ENCODE measurements at places on chromosomes 1 and 21. TPM values are rescaled to one million over a fixed set of nuclear protein-coding genes. Genes with fewer than 3 reads are reported as not detected.

DNA sequence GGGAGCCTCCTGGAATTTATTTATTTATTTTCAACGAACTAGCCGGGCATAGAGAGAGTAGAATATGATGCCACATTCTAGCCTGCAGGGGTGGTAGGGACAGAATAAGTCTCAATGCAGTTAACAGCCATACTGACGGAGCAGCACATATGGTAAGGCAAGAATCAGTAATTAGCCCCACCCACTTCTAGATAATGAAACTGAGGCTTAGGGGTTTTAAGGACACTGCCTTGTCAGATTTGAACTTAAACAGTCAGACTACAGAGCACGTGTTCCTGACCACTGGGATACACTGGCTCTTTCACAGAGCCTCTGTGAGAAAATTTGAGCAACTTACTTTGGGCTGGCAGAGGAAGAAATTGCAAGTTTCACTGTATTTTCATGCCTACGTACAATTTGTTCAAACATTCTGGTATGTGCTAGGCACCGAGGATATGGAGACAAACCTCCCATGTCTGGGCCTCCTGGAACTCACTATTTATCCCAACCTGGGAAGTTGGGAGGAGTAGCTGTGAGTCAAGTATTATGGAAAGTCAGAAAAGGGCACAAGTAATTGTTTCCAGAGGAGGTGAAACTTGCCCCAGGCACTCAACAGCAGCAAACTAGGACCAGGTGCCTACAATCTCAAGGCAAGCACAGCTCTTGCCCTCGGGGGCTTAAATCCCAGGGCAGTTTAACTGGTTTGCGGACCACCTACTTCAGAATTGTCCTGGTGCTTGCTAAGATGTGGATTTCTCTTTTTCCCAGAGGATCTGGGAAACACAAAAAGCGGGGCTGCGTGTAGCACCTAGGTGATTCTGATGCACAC, 1.6 kb upstream of the CLIC4 start:
- no peak for DNase-seq

- DNase-seq: no peak
Measured at GRCh38 chr1:93853940-93854339, 25.1 kb downstream of the DNTTIP2 start.

DNA sequence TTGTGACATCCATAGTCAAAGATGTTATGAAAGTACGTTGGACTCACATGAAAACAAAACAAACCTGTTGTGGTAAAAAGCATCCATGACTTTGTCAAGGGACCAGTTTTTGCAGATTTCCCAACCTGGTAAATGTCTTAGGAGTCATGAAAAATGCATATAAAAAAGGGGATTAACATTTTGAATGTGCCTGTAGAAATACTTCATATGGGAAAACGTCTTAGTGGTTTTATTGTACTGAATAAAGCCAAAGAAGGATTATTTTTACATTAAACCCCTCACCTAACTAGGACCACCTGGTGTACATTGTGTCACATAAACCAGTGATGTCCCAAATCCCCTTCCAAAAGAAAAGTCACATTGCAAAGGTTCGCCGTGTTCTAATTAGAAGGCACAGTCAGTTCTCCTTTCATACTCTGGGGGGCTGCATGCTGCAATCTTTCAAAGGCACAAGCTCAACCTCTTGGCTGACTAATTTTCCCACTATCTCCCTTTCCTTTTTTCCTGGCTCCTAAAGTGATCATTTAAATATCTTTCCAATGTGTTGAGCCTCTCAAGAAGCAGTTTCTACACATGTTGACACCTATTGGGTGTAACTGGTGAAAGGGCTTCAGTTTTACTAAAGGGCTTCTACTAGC, 119.8 kb upstream of the SPAG17 start:
- no peak for DNase-seq

DNA sequence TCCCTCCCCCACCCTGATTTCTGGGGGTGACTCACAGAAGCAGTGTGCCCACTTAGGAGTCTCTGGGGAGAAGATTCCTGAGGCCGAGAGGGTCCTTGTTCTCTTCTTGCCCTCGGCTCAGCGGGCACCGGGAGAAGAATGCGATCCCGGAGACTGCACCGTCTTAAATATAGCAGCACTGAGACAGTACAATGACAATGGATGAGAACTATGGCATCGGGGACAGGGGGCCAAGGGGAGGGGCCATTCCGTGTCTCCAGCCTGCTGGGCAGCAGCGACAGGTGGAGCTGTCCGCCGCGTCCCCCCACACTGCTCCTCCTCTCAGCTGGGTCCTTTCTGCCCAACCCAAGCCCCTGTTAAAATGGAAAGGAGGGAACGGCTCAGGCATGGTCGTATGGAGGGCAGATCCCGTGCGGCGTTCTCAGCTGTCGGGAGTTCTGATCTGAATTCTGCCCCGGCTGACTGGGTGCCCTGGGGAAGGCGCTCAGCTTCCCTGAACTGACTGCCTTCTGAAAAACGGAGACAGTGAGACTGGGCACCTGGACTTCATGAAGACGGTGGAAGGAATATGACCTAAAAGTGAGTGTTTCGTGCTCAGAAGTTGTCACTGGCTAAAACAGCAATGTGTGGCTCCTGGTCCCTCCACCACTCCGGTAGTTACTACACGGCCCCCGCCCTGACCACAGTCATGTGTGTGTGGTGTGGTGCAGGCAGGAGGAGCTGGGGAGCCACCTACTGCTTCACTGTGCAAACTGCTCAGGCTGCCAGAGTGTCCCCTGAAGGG, at the start of gene MYOM3:
MYOM3 (minus strand) TSS at position 140 of the 784 bp plus-strand sequence. CDS start 3,499 bp downstream, outside the sequence.
- DNase-seq: peak; percentile 72

GRCh38 chr1:106727171-106727570, 329.3 kb upstream of the PRMT6 start:
- no peak for DNase-seq

- no peak for DNase-seq
Measured at GRCh38 chr1:228452194-228453021, 34.8 kb upstream of the RNF187 start.

DNA sequence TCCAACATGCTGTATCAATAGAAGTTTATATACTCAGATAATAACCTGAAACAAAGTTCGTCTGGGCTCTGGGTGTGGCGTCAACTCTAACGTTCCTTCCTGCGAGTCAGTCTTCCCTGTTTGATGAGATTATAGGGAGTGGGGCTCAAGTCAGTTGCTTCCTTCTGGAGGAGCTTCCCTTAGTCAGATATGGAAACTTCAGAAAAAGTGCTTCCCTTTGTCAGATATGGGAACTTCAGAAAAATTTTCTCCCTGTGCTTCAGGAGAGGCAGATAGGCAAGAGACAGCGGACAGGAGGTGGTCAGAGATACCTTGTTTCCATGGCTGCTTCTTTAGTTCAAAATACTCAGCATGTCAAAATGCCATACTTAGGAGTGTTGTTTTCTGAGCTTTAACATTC, 51.1 kb upstream of the PRDX6 start:
- DNase-seq: no peak

DNA sequence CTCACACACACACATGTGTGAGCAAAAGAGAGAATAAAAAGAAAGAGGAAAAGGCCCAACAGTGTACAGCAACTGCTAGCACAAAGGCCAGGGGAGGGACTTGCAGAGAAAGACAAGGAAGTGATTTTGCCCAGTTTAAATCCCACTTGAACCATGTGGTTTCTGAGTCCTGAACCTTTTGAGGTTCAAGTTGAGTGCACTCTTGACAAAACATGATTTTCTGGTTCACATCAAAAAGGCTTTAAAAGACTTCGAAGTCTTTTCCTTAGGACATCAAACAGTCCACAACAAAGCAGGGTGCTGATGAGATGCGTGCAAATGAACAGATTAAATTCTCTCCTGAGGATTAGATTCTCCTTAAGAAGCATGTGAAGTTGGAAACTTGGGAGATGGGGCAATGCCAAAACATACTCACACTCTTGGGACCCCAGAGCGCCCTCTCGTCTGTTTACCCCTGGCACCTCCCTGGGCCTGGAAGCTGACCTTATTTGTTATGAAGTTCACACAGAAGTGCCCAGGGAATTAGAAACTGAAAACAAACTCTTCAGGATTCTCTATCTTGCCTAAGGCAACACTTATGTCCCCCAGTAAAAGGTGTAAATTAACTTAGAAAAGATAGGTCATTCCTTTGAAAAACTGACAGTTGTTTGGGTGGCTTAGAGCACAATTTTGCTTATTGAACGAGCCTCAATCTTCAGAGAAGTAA, 31.5 kb downstream of the RNF220 start:
- DNase-seq: no peak

DNA sequence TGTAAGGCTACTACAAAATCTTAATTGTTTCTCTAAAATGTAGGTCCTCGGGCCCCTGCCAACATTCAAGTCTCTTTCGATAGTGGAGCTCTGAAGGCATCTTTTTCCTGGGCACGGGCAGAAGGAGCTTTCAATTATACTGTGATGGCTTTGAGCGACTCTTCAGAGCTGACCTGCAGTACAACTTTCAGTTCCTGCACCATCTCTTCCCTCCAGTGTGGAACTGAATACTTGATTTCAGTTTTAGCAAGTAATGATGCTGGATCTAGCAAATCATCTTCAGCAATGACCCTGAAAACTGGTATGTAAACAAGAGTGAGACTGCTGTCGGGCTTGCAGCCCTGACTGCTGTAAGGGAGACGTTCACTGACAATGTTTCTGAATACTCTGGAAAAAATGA, 9.6 kb downstream of the FNDC7 start:
- DNase-seq: no peak

DNA sequence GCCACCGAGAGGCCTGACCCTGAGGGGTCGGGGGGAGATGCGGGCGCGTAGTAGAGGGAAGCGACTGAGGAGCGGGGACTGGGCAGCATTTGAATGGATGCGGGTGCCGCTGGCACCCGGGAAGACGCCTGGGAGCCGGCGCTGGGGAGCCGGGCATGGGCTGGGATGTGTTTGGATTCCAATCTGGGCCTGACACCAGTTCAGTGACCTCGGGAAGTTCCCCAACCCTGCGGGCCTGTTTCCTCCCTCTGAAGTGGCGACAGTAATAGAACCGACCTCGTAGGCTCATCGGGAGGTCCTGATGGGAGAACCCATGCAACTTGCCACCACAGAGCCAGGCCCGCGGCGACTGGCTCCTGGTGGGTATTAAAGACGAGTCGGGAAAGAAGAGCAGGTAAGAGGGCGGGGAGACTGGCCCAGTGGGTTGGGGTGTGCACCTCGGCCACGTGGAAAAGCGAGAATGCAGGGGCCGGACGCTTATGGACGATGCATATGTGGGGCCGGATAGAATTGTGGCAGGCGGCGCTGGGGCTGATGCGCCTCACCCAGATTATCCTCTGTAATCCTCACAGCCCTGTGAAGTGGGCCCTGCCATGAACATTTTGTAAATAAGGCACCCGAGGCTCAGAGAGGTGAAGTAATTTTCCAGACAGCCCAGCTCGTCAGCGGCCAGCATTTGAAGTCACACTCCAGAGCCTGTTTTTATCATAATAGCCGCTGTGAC, 105.8 kb downstream of the SLC16A1 start:
- no peak for DNase-seq

DNA sequence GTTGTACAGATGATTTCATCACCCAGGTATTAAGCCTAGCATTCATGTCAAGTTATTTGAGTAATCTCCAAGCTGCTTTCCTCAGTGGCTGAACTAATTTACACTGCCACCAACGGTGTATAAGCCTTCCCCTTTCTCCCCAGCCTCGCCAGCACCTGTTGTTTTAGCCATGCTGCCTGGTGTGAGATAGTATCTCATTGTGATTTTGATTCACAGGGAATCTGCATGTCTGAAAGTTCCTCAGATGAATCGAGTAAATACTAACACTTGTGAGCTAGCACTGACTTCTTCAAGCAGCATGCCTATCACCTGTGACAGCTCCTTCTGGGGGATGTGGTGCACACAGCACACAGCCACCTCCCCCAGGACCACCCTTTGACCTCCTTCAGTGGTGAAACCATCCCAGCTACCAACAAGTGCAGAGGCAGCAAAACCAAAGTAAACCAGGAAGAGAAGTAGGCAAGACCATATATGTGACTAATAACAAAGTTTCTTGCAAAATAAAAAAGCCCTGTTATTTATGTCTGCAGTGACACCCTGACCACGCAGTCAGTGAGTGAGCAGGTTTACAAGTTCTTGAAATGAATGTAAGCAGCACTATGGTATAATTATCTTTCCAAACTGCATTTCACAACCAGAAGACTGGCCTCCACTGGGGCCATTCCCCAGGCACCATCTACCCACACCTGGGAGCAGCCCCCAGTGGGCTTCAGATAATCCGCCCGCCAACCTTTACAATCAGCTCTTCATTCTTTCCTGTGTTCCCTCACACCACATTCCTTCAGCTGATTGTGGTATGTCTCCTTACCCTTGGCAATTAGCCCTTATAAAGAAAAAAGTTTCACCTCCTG, 173.8 kb downstream of the ETS2 start:
- no peak for DNase-seq

- no peak for DNase-seq
Measured at GRCh38 chr1:234836045-234836681, 226.2 kb upstream of the IRF2BP2 start.

- DNase-seq: no peak
Measured at GRCh38 chr1:38029081-38029681, 16.6 kb downstream of the UTP11 start.

DNA sequence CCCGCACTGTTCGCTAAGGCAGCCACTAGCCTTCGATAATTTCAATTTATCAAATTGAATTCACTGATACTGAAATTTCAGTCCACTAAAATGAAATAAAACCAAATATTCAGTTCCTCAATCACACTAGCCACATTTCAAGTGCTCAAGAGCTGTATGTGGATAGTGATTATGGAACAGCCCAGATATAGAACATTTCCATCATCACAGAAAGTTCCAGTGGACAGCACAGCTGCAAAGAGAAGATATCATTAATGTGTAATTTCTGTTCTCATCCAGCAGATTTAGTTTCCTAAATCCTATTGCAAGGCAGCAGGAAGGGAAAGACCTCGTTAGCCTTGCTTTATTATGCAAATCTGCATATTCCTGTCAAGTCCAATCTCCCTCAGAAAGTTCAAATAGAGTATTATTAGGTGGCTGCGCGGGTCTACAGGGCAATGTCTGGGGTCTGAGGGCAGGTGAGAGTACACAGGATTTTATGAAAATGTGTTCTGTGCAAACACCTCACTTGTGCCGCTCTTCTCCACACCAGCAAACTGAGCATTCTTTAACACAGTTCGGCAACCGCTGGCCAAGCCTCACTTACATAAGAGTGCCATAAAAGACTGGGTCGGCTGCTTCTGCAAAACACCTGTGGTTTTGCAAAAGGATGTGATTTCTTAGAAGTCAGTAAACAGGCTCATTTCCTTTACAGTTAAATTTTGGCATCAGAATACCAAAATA, 22.4 kb downstream of the CAPZB start:
- DNase-seq: peak; percentile 59

DNA sequence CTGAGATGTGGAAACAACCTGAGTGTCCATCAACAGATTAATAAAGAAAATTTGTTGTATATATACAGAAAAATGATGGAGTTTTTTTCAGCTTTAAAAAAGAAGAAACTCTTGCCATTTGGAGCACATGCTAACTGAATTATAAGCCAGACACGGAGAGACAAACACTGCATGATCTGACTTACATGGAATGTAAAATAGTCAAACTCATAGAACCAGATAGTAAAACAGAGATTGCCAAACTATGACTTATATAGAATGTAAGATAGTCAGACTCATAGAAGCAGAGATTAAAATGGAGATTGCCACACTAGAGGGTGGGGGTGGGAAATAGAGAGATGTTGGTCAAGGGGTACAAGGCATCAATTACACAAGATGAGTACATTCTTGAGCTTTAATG, 1786.6 kb downstream of the PLA2G4A start:
- DNase-seq: no peak

The CRNN gene
- total RNA-seq: not detected

The CHODL gene
- total RNA-seq: not detected

The LCE2A gene
- not detected for total RNA-seq

The CCDC17 gene
- 1.0 TPM for total RNA-seq

The AADACL3 gene
- not detected for total RNA-seq

All from activated naive CD4-positive, alpha-beta T cell treated with anti-CD3 and anti-CD28 coated beads for 36 hours (primary cell).